ENCODE measurements at places on chromosomes 12 and 14.

DNA sequence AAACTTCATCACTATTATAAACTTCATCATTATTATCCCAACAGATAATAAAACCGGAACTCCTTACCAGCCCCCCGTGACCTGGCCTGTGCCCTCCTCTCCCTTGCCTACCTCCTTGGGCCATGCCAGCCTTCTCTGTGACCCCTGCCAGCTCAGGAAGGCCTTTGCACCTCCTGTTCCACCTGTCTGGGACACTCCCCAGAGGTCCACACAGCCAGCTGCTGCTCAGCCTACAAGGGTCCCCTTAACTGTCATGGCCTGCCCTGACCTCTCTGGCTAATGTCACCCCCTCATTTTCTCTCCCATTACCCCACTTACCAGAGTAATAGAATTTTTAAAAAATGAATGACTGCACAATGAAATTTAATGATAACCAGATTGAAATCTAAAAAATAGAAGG, 121.0 kb downstream of the NCOR2 start:
- DNase-seq: no peak

DNA sequence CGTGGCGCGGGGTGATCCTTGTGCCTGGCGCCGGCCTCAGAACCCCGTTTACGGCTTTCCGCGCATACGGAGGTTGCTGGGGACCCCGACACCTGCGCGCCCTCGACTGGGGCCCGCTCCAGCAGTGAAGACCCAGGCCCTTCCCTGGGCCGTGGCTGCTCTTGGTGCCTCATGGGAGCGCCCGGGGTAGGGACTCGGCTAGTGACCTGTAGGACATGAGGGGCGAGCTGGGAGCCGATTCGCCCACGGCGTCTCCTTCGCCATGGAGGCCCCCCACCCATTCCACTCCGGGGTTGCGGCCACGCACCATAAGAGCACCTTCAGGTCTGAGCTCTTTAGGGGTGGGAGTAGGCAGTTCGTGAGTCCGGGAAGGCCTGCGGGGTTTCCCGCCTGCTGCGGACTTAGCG, 14.2 kb upstream of the PAX9 start:
- no peak for DNase-seq

- DNase-seq: no peak
These were observed 24.5 kb downstream of the FZD10 start for GRCh38 chr12:130186651-130187268.

DNA sequence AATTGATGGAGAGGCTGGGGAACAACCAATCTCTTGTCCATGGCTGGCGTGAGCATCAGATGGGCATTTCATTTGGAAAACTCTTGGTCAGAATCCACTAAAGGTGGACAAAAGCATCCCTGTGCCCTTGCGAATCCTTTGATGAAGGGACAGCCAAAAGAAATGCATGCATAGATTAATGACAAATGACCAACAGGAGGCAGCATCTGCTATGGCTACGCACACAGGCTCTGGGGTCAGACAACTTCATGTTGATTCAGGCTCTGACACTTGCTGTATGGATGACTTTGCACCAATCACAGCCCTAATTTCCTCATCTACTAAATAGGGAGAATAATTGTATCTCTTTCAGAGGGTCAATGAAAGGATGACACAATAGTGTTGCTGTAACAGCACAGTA, 117.5 kb downstream of the ASCL4 start:
- DNase-seq: no peak

DNA sequence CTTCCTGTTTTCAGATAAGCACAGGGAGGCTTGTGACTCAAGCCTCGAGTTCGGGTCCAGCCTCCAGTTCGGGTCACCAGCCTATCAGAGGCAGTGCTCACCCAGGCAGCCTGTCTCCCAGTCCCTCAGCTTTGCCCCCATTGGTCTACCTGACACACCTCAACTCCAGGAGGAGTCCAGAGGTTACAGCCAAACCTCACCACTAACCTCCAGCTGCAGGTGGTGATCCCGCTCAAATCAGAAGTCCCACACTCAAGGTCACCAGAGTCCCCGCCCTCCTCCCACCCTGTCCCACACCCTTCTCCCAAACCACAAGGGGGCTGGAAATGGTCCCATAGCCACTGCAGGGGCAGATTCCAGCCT, 42.1 kb downstream of the KDM2B start:
- DNase-seq: no peak

- DNase-seq: no peak
These were observed 50.1 kb downstream of the TMX1 start for GRCh38 chr14:51290132-51290531.

- DNase-seq: no peak
These were observed 487 bp upstream of the MGST1 start for GRCh38 chr12:16346958-16347357.

- no peak for DNase-seq
These were observed 43.6 kb upstream of the TRIM9 start for GRCh38 chr14:51138404-51139103.

- DNase-seq: no peak
These were observed 8.5 kb upstream of the FGF23 start for GRCh38 chr12:4388032-4388431.

- no peak for DNase-seq
These were observed 39.9 kb upstream of the TMCC3 start for GRCh38 chr12:94690198-94690771.

DNA sequence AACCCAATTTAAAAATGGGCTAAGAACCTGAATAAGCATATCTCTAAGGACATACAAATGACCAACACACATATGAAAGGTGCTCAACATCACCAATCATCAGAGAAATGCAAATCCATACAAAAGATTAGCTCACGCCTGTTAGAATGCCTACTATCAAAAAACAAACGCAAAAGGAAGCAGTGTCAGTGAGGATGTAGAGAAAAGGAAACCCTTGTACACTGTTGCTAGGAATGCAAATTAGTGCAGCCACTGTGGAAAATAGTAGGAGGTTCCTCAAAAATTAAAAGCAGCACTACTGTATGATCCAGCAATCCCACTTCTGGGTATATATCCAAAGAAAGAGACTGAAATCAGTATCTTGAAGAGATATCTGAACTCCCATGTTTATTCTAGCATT, 133.0 kb downstream of the CPNE8 start:
- DNase-seq: no peak

DNA sequence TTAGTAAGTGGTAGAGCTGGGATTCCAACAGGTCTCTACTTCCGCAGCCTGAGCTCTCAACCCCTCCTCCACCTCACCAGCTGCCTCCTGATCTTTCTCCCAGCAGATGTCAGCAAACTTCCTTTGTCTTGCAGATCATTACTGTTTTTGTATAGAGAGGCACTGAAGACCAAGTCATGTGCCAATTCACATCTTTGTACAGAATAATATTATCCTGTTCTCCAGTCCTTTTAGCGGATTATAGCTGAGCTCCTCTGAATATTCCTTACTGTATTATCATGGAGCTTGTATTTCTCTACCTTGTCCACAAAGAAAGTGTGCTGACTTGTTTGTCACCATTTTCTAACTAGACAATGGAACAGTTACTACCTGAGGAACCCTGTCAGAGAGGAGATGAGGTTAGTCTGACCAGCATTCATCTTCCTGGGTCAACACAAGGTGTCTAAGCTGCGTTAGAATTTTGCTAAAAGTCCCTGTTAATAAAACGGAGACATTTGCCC, 142.3 kb upstream of the ARHGAP5 start:
- DNase-seq: no peak

- no peak for DNase-seq
These were observed 92.0 kb downstream of the RFLNA start for GRCh38 chr12:124386661-124387527.

DNA sequence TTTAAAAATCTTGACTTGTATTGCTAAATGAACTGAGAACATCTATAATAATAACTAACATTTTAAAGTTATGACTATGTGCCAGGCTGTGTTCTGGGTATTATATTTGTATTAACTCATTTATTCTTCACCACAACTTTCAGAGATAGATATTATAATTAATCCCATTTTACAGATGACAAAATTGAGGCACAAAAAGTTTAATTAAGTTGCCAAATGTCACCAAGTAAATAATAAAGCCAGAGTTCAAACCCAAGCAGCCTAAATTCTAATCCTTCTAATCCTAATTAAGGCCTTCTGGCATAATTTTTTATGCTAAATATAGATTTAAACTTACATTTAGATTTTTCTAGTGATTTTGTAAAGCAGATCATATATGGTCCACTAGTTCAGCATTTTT, 17.5 kb upstream of the TUBA1A start:
- DNase-seq: no peak
